ENCODE measurements at places on chromosomes 4 and X.
A peak's percentile ranks its signal among the peaks of the same experiment; 100 is the strongest.

GRCh38 chr4:143270256-143270838, 66.3 kb upstream of the GAB1 start:
- DNase-seq: no peak

DNA sequence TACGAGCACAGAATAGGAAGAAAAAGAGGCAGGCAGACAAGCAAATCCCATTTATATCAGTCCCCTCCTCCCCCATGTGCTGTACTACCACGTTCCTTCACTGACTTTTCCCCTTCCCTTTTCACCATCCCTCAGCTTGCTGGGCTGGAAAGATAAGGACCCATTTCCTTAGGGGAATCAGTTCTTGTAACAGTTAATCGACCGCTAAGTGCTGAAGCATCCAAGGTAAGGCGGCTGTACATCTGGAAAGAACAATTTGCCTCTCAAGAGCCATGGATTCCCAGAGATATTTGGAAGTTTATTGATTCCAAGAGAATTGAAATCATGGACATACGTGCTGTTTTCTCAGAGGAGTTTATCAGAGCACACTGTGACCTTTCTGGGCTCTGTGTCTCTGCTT, 1688.0 kb downstream of the STIM2 start:
- no peak for DNase-seq

DNA sequence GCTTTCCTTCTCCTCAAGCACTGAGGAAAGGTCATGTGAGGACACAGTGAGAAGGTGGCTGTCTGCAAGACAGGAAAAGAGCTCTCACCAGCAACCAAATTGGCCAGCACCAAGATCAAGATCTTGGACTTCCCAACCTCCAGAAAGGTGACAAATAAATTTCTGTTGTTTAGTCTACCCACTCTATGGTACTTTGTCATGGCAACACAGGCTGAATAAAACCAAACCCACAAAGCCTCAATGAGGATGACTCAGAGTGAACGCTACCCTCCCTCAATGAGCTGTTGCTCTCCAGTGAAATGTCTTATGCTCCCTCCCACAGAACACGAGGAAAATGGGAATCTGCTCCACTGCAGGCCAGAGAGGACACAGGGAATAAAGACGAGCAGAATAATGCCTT, 244.1 kb downstream of the RAB28 start:
- DNase-seq: no peak

- no peak for DNase-seq
Measured at GRCh38 chr4:45688341-45688740, 435.5 kb downstream of the GABRG1 start.

DNA sequence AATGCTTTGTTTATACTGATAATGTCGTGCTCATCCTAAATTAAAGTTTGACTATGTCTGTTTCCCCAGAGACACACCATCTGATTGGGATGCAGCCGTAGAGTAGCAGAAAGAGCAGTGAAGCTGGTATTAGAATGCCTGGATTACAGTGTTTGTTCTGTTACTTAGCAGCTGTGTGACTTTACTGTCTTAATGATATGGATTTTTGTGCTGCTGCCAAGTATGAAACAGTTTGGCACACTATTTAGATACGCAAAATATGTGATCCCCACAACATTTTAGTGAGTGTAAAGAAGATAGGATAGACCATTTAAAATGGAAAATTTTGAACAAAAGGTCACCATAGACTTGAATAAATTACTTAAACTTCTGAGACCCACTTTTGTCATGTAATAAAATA, 1.2 kb upstream of the CHIC1 start:
- no peak for DNase-seq

DNA sequence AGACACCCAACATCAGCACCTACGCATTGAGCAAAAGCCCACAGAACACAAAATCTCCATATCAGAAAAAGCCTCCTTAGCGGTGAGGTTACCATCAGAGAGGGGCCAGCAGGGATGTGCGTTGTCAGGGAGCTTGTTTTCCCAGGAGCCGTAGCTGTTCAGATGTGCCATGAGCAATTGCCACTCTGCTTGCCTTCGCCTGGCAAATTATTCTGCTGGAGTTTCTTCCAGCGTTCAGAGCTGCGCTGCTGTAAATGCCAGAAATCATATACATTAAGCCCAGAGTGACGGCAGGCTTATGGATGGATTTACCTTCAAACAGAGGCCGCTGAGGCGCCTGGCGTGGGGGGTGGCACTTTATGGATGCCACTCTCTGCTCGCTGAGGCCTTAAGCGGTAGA, 632.3 kb downstream of the BCOR start:
- no peak for DNase-seq

GRCh38 chr4:186081202-186081807, 12.3 kb downstream of the TLR3 start:
- DNase-seq: no peak

DNA sequence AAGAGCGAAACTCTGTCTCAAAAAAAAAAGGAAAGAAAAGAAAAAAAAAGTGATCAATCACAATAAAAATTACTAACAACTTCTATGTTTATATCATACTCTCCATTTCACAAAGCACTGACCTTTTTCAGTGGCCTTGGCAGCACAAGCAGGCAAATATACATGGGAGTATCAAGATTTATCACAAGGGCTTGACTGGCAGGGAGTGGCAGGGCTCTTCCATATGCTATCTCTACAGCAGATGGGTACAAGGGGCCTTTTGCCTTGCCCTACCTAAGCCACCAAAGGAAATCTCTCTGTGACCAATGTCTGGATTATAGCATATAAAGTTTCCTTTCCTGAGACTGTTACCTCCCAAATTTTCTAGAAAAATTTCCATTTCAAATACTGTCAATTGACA, 24.4 kb downstream of the TSPAN5 start:
- DNase-seq: no peak

- no peak for DNase-seq
Measured at GRCh38 chr4:105186701-105187161, 40.1 kb downstream of the TET2 start.

DNA sequence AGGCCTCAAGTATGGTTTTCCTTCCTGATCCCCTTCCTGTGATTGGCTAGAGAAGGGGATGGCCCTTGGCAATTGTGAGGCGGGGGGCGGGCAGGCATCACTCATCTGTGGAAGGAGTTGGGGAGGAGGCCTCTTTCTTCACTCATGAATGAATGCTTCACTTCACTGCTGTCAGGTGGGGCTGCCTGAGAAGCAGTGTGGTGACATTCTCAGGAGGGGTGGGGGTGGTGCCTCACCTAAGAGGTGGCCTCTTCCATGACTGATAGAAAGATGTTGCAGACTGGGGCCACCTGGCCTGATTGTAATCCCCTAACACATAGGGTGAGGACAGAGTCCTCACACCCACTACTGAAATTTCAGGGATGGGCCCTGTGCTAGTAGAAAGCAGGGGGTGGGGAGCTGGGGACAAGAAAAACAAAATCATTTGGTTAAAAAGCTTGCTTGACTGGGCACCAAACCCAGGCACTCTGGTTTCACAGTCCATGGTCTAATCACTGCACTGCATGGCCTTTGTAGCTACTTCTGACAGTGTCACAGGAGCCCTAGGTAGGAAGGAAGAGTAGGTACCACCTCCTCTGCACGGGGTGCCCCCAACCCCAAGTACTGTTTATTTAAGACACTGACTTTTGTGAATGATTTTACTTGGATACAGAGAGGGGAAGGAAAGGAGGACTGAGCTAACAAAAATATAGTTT, 5.6 kb upstream of the HOPX start:
- no peak for DNase-seq

DNA sequence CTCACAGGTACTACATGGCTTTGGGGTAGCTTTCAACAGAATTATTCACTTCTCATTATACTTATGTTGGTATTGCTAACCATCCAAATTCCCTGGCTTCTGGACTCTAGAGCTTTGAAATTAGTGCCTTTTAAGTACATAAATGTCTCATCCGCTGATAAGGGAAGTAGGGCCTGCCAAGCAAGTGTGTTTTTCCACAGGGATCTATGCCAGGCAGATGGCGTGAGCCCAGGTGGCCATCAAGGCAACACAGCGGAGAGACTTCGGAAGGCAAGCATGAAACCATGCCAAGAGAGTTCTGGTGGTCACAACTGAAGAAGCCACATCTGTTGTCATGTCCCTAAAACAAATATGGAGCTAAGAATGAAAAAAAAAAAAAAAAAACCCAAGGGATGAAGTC, 503.1 kb upstream of the LCORL start:
- no peak for DNase-seq

DNA sequence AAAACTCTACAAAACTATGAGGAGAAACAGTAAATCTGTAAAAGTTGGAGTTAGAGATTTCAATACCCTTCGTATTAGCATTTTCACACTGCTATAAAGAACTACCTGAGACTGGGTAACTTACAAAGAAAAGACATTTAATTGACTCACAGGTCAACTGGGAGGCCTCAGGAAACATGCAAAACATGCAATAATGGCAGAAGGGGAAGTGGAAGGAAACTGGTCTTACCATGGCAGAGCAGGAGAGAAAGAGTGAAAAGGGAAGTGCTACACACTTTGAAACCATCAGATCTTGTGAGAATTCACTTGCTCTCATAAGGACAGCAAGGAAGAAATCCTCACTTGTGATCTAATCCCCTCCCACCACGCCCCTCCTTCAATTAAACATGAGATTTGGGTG, 949.9 kb downstream of the TECRL start:
- DNase-seq: peak; percentile 32

GRCh38 chr4:163592212-163592611, 97.7 kb downstream of the TMA16 start:
- peak; percentile 10 for DNase-seq

- DNase-seq: no peak
Measured at GRCh38 chr4:37737466-37737865, 51.3 kb upstream of the RELL1 start.

DNA sequence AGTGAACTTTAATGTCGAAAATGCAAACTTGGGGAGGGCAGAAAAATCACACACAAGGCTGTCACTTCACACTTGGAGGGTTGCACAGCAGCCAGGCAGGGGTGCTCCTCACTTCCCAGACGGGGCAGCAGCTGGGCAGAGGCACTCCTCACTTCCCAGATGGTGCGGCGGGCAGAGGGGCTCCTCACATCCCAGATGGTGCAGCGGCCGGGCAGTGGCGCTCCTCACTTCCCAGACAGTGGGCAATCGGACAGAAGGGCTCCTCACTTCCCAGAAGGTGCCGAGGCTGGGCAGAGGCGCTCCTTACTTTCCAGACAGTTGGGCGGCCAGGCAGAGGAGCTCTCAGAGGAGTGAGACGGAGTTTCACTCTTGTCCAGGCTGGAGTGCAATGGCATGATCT, 90.6 kb downstream of the HMGB3 start:
- no peak for DNase-seq

DNA sequence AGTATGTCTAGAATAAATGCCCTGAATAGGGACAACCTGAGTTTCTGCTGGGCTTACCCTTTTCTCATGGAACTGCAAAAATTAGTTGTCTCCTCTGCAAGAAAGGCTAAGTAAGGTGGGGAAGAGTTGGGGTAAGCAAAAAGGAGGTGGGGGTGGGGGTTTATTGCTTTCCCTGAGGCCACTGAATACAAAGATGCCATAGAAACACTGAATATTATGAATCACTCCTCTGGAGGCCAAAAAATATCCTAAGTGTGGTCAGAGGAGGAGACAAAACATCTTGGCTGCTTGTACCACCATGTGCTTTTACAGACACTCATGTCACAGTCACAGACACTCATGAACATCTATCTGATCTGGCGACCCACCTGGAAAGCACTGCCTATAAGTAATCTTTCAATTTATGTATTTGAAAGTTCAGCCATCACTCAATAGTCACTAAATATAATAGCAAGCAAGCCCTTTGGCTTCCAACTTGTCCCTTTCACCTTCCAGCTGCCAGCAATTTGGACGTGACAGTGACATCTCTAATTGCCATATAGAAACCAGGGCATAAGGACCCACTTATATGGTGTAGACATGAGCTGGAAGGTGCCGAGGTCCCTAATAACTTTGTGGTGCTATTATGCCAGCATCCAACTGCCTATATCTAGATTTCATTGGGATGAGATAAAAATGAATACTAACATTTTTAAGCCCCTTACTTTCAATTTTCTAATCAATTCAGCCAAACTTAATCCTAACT, 122.7 kb upstream of the CBR4 start:
- DNase-seq: no peak

- DNase-seq: no peak
Measured at GRCh38 chrX:3748052-3748559, 34.7 kb upstream of the PRKX start.

- DNase-seq: no peak
Measured at GRCh38 chrX:14673764-14674163, 144.4 kb downstream of the GLRA2 start.

- DNase-seq: peak; percentile 40
Measured at GRCh38 chrX:11758400-11759171, 549 bp downstream of the MSL3 start.

DNA sequence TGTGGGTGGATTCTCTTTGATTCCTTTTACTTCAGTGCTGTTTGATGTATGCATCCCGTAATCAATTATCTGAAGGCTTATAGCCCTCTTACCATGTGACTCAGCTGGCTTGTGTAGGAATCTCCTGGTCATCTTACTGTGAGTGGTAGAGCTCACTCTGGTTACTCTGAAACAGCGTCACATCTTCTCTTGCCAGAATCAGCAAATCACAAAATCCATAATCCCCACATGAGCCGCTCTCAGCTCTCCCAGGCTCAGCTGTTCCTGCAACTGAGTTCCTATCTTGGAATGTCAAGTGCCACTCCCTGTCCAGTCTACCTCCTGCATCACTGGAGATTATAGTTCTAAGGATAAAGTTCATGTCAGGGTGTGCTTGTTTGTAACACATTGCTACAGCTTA, 278.0 kb downstream of the FBXO8 start:
- no peak for DNase-seq

- DNase-seq: no peak
Measured at GRCh38 chr4:177862541-177863176, 420.4 kb upstream of the AGA start.

GRCh38 chrX:120365320-120365719, 3.4 kb downstream of the ATP1B4 start:
- no peak for DNase-seq

- DNase-seq: no peak
Measured at GRCh38 chr4:89056292-89056952, 563 bp downstream of the FAM13A start.

- peak; percentile 11 for DNase-seq
Measured at GRCh38 chr4:44662623-44663005, 11.2 kb upstream of the YIPF7 start.

DNA sequence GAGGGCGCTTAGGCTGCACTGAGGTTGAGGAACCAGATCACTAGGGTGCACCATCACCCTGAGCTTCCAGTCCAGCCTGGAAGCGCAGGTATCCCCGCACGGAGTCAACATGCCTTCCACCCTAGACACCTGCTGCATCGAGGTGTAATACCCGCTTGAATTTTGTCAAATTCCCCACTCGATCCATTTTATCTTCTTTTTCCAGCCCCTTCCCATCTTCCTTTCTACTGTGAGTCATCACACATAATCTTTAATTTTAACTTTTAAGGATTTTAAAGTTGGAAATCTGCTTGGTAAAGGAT, 821 bp downstream of the PLK4 start:
- DNase-seq: no peak

DNA sequence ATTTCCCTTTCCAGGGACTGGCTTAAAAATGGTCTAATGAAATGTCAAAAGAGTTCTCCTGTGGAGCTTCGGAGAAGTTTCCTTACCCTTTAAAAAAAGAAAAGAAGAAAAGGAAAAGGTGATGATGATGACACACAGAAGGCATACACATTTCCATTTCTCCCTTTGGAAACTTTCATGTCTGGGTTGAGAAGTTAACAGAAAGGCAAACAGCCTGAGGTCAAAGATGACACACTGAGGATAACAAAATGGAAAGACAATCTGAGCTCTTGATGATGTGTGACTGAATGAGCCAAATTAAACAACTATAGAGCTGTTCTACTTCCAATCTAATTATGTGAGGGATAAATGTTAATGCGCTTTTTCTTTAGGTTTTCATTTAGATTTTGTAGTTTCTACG, 32.2 kb downstream of the NFXL1 start:
- DNase-seq: no peak

GRCh38 chrX:9913146-9913433, 54.1 kb upstream of the CLDN34 start:
- DNase-seq: no peak

Data from AML-193 (cell line).